Motor neuron (in vitro differentiated cells): ENCODE measurements at places on chromosomes 13 and 19. TPM values are rescaled to one million over a fixed set of nuclear protein-coding genes. Genes with fewer than 3 reads are reported as not detected.

PSG3 gene
- total RNA-seq: 0.20 TPM in 1 of 2 replicates, not detected in the other

DDX49 gene
- total RNA-seq: 59.2 and 62.0 TPM in 2 replicates

TTC9B gene
- 0.45 and 1.7 TPM in 2 replicates for total RNA-seq

CBLC gene
- total RNA-seq: not detected in 2 replicates

ALKBH7 gene
- total RNA-seq: 98.9 and 129 TPM in 2 replicates

MEX3D gene
- 46.9 and 53.2 TPM in 2 replicates for total RNA-seq

KLK15 gene
- total RNA-seq: 0.23 and 0.31 TPM in 2 replicates

LYL1 gene
- 1.3 and 1.9 TPM in 2 replicates for total RNA-seq

SNRNP70 gene
- total RNA-seq: 112 and 125 TPM in 2 replicates

PDE4C gene
- total RNA-seq: 1.9 and 4.2 TPM in 2 replicates

OR7A5 gene
- total RNA-seq: 0.56 and 1.3 TPM in 2 replicates

OR10H1 gene
- 0.33 and 0.73 TPM in 2 replicates for total RNA-seq

MYPOP gene
- total RNA-seq: 1.9 and 2.1 TPM in 2 replicates

TEX101 gene
- total RNA-seq: not detected in 2 replicates

FBXO27 gene
- 1.7 and 3.7 TPM in 2 replicates for total RNA-seq

ZNF773 gene
- 15.4 and 15.9 TPM in 2 replicates for total RNA-seq

FLT3 gene
- 0.15 and 0.22 TPM in 2 replicates for total RNA-seq

EBI3 gene
- 0.59 and 0.86 TPM in 2 replicates for total RNA-seq

MYCBP2 gene
- 106 and 107 TPM in 2 replicates for total RNA-seq

ZNF444 gene
- 12.5 and 12.9 TPM in 2 replicates for total RNA-seq

MUC16 gene
- 0.15 and 0.24 TPM in 2 replicates for total RNA-seq

KRTDAP gene
- not detected in 2 replicates for total RNA-seq

UBE2L5 gene
- 1.5 TPM in 1 of 2 replicates, not detected in the other for total RNA-seq

TUBB4A gene
- 6.8 and 12.0 TPM in 2 replicates for total RNA-seq

RFPL4A gene
- total RNA-seq: not detected in 2 replicates

ZNF546 gene
- total RNA-seq: 4.2 and 4.6 TPM in 2 replicates

C19orf85 gene
- 0.30 TPM in 1 of 2 replicates, not detected in the other for total RNA-seq

ZNF573 gene
- 8.0 and 9.3 TPM in 2 replicates for total RNA-seq

ZNF677 gene
- 39.1 and 44.5 TPM in 2 replicates for total RNA-seq
